ENCODE measurements at places on chromosomes 12 and 14.
A peak's percentile ranks its signal among the peaks of the same experiment; 100 is the strongest.

GRCh38 chr12:62640910-62641448, 174.4 kb downstream of the MON2 start:
- DNase-seq = peak; percentile 7

DNA sequence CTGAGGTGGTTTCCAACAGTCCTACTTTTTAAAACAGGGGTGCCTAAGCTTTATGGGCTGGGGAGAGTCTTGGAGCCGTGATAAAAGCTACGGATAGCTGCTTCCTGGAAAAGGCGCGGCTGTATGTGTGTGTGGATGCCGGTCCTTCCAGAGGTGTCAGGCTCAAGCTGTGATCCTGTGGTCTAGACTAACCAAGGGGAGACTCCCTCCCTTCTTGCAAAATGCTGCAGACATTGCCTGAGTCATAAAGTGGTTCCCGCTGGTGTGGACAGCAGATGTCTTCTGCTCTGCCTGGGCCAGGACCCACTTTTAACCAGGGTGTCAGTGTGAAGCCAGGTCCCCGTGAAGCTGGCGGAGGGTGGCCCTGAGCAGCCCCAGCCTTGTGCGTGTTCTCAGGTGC, 37.8 kb downstream of the CCDC92 start:
- no peak for DNase-seq

- no peak for DNase-seq
Observed at GRCh38 chr12:42524716-42525115, 64.8 kb downstream of the PRICKLE1 start.

- no peak for DNase-seq
Observed at GRCh38 chr14:77524536-77524935, 25.9 kb upstream of the ISM2 start.

GRCh38 chr12:9809338-9809737, 17.9 kb upstream of the KLRF1 start:
- DNase-seq = no peak

GRCh38 chr12:16583969-16584745, 21.8 kb downstream of the LMO3 start:
- no peak for DNase-seq

DNA sequence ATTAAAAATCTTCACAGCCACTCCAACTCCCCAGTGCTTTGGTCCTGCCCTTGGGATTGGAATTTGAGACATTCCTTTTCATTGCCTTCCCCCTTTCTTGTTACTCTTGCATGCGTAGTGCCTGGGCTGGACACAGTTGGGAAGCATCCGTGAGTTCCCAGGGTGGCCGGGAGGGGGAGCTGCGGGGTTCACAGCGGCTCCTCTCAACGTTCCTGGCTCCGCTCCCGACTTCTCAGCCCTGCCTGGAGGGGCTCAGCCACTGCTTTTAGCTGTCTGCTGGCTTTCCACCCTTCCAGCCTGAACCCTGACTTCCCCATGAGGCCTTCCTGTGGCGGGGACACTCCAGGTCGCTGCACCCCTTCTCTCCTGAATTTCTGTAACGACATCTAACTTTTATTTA, 3.2 kb downstream of the TEX52 start:
- DNase-seq = peak; percentile 42

- no peak for DNase-seq
Observed at GRCh38 chr12:105644770-105645169, 314.3 kb downstream of the C12orf75 start.

GRCh38 chr14:31142455-31143087, 65.0 kb downstream of the HECTD1 start:
- DNase-seq = no peak

DNA sequence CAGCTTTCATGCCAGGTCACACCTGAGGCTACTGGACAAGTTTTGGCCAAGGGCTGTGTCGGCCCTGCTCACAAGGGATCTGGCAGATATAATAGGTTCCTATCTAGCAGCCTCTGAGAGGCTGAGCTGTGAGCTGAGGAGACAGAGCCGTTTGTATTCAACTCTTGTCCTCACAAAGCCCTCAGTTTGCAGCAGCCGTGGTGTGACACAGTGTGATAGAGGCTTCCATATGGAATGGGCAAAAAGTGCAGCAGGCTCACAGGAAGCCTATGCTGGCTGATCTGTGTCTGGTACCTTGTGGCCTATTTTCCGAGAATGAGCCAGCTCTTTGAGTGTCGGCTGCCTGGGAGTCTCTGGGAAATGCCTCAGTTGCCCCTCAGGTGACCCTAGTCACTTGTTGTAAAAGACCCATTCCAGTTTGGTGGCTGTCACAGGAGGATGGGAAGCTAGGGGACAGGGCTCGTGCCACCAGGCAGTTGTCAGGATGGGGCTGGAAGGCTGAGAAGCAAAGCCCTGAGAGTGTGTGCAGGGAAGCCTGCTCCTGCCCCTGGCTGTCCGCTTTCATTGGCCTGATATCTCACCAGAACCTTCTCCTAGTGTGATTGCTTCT, 16.1 kb downstream of the VRTN start:
- DNase-seq = no peak

DNA sequence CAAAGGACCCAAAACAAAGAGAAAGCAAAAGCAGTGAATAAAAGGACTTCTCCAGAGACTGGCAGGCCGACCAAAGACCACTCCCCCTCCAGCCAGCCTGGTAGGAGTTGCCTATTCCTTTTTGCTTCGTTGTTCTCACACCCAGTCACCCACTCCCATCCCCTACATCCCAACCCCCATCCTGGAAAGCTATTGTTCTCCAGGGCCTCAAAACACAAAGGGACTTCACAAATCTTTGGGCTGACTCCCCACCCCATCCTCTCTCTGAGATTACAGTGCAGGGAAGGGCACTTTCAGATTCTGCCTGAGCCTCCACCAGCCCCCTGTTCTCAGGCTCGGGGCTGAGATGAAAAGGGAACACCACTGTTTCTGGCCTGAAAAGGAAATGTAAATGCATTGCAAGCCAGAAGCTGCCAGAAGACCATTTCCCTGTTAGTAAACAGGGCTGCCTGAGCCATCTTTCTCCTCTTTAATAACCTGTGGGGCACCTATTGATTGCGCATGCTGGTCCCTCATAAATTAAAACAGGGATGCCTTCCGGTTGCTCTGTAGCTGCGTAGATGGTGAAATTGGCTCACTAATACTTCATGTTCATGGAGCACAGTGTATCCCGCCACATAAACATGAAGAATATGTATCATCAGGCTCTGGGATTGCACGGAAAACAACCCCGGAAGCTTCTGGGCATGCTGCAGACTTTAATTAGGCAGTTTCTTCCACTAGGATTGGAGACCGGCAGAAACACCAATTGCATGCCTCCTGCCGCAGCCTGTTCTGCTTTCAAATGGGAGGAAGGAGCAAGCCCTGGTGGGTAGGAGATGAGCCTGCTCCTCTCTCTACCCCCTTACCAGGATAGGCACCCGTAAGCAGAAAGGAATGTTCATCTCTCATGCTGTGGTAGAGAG, 130.3 kb upstream of the FUT8 start:
- no peak for DNase-seq

GRCh38 chr14:92585981-92586937, 72.7 kb downstream of the RIN3 start:
- DNase-seq = no peak

DNA sequence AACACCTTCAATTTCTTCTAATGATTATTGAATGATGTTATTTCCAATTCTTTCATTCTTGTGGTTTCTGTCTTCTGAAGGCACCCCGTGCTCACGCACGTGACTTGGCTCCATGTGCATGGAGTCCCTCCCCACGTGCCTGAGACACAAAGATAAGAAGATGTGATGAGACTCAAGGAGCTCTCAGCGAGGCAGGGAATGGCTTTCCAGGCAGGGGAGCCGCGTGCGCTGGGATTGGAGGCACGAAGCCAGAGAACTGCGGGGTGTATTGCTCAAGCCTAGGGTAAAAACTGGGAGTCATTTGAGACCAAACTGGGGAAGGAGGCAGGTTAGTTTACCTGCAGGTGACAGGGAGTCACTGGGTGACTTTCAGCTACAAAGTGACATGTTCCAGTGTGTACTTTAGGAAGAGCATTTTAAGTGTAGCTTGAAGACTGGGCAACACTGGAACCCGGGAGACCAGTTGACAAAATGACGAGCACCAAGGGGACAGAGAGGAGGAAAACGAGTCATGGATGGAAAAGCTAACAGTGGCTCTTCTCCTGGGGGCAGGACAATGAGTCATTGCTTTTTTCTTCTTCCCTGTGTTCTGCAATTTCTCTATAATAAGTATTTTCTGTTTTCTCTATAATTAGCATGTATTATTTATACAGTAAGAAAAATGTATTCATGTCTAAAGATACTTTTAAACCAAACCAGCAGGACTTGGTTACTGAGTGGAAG, 311.7 kb upstream of the FKBP4 start:
- no peak for DNase-seq

DNA sequence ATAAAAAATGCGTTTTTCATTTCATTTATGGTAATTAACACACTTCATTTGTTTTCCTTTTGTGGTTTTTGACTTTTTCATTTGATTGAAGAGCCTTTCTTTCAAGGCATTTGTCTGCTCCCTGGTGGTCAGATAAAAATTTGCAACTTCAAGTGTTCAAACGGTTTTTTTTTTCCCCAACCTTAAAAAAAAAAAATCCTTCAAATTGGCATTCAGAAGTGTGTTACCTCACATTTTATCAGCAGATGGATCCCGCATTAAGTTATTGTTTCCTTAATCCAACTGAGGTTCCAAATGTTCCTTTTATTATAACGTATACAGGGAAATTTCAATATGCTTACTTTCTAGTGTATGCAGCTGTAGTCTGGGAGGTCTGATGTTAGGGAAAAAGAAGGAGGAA, 47.2 kb downstream of the MYF5 start:
- no peak for DNase-seq

- DNase-seq = no peak
Observed at GRCh38 chr14:61471297-61472005, 150.1 kb downstream of the PRKCH start.

DNA sequence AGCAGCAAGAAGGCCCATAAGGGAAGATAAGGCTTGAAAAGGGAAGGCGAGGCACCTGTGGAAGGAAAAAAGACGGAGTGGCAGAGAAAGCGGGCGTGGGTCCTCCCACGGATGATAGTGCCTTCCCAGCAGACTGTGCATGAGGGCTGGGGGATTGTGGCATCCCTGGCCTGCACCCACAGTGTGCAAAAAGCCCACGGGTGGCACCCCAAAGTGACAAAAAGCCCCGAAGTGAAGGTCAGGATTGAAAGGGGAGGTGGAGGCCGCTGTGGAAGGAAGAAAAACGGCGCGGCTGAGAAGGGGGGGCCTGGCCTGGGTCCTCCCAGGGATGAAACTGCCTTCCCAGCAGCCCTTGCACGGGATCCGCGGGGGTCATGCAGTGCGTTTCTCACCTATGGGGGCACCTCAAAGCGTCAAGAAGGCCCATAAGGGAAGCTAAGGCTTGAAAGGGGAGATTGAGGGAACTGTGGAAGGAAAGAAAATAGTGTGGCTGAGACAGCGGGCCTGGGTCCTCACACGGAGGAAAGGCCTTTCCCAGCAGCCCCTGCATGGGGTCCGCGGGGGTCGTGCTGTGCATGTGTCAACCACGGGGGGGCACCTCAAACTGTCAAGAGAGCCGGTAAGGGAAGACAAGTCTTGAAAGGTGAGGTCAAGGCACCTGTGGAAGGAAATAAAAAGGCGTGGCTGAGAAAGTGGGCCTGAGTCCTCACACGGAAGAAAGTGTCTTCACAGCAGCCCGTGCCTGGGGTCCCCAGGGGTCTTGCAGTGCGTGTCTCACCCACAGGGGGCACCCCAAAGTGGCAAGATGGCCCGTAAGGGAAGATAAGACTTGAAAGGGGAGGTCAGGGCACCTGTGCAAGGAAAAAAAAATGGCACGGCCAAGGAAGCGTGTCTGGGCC, 274.1 kb downstream of the ALG10 start:
- no peak for DNase-seq

- DNase-seq = peak; percentile 9
Observed at GRCh38 chr12:56836800-56837663, 73.9 kb downstream of the HSD17B6 start.

- no peak for DNase-seq
Observed at GRCh38 chr12:82207556-82207955, 150.6 kb downstream of the CCDC59 start.

DNA sequence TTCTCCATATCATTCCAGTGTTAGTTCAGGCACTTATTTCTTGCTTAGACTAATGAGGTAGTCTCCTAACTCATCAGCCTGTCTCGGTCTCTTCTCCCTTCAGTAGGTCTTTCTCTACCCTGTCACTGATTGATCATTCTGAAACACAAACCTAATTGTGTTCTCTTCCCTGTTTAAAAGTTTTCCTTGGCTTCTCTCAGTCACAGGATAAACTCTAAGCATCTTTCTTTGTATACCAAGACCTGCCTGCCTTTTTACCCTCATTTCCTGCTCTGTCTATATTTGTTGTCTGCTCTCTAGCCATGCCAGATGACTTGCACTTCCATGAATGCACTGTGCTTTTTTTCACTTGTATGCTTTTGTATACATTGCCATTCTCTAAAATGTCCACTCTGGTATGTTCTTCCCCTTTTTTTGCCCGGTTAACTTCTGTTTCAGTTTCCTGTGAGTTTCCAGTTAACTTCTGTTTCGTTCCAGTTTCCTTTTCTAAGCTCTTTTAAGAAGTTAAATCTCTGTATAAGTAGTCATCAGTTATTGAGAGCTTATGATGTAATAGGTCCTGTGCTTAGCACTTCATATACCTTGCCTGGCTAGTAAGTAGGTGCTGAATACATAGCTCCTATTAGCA, 12.8 kb downstream of the DIP2B start:
- no peak for DNase-seq

GRCh38 chr12:94922561-94922960, 80.9 kb downstream of the NDUFA12 start:
- no peak for DNase-seq

DNA sequence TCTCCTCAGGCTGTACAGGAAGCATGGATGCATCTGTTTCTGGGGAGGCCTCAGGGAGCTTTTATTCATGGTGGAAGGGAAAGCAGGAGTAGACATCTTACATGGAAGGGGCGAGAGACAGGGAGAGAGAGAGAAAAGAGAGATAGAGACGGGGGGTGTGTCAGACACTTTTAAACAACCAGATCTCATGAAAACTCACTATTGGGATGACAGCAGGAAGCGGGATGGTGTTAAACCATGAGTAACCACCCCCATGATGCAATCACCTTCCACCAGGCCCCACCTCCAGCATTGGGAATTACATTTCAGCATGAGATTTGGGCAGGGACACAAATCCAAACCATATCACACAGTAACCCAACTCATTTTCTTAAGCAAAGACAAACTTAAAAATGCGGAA, 110.0 kb upstream of the EEA1 start:
- no peak for DNase-seq

DNA sequence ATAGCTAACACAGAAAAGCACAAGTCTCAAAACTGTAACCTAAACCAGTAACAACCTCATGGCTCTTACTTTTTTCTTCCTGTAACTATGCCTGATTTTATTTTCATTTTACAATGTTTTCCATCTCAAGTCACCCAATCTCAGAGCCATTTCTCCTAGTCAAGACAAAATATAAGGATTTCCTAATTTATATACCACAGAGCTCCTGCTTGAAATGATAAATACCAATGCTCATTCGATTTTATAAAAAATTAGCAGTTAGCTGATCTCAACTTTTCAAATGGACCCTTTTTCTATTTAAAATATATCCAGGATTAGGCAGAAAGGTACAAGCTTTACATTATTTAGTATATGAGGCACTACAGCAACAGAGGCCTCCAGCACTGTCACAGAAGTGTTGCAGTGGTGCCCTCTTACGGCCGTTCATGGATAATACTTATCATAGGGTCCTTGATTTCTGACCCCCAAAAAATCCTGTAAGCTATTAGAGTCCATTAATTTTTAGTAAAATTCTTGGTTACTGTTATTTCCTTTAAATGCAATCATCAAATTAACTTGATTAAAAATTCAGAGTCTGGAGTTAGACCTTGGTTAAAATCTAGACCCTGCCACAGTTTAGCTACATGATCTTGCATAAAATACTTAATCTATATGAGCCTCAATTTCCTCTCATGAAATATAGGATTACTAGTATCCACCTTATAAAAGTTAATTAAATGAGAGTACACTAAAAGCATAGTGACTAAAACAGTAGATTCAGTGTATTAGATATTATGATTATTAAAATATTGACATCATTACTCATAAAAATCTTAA, 68.3 kb downstream of the SEC23A start:
- DNase-seq = no peak

Data from activated CD4-positive, alpha-beta T cell treated with anti-CD3 and anti-CD28 coated beads, Interleukin-2, amount 50 U/mL, for 4 hours (primary cell).